Activated T-helper 1 cell treated with anti-CD3 and anti-CD28 coated beads, Interleukin-12 subunit alpha, Interleukin-12 subunit beta, Interleukin-2, Interleukin-4 antibody, amounts not matched to agents 30 ng/mL and 10 ng/mL and 1 ng/mL, durations not matched to agents 14 hours and 24 hours and 36 hours (primary cell): ENCODE measurements at places on chromosomes 16 and 17. TPM values are rescaled to one million over a fixed set of nuclear protein-coding genes. Genes with fewer than 3 reads are reported as not detected.

DNA sequence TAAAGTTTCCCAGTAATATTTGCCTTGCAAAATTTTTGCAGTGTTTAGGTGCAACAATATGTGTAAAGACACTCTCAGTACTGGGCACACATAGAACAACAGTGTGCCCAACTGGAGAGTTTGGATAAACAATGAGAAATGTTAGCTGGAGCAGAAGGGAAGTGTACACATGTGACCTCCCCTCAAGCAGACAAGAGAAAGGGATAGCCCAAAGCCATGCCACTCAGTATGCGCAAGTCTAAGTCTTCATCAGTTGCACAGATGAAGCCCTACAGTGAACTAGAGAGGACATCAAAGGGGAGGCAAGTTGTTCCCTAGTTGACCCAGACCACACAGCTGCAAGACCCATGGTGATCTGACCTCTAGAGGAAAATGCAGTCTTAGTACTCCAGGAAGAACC is 97.9 kb upstream of the CDH11 start:
- H3K4me3 ChIP-seq, result no peak overlapping the region
- no peaks in the 10 kb centered on the region for H3K36me3 ChIP-seq
- H3K27me3 ChIP-seq, result no peaks in the 10 kb centered on the region
- H3K27ac ChIP-seq, result no peak overlapping the region
- no peaks in the 10 kb centered on the region for H3K4me1 ChIP-seq
- DNase-seq, result no peak

- H3K36me3 ChIP-seq, result peaks cover 3% of the 10 kb centered on the region
- peak overlapping the region; percentile 6 for H3K27ac ChIP-seq
- DNase-seq, result no peak
- peaks cover 70% of the 10 kb centered on the region for H3K4me1 ChIP-seq
- H3K4me3 ChIP-seq, result no peak overlapping the region
- H3K27me3 ChIP-seq, result no peaks in the 10 kb centered on the region
These were observed 61.6 kb downstream of the PITPNC1 start for GRCh38 chr17:67438667-67439066.

- no peaks in the 10 kb centered on the region for H3K36me3 ChIP-seq
- peak overlapping the region; percentile 57 for H3K27ac ChIP-seq
- H3K4me3 ChIP-seq, result no peak overlapping the region
- H3K27me3 ChIP-seq, result peaks cover 2% of the 10 kb centered on the region
- DNase-seq, result no peak
These were observed 12.2 kb upstream of the TERF2 start for GRCh38 chr16:69397821-69398521.

DNA sequence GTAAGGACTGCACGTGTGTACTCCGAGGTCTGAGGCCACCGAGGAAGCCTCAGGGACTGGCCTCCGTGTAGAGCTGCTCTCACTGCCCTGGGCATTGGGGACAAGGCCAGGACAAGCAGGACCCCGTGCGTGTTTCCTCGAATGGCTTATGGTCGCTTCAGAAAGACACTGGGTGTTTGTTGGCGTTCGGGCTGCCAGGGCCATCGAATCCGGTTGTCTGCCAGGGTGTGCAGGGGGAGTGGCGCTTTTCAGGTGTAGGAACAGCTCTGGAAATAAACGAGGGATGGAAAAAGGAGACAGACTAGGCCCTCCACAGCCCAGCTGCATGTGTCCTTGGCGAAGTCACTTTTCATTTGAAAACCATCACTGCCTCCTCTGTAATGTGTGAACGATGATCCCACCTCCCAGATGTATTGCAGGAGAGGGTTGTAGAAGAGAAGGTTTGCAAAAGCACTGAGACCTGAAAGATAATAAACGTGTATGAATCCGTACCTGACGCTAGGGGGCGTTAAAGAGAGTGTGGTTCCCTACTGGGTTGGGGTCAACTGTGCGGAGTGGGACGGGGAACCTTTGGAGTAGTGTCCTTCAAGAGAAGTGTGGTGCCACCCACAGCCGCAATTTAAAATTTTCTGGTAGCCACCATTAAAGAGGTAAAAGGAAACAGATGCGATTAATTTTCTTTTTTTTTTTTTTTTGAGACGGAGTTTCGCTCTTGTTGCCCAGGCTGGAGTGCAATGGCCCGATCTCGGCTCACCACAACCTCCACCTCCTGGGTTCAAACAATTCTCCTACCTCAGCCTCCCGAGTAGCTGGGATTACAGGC is 2.1 kb upstream of the ZSCAN10 start:
- DNase-seq, result peak; percentile 41
- H3K27me3 ChIP-seq, result no peaks in the 10 kb centered on the region
- peak overlapping the region; percentile 84 for H3K27ac ChIP-seq
- H3K4me1 ChIP-seq, result peaks cover 31% of the 10 kb centered on the region
- no peaks in the 10 kb centered on the region for H3K36me3 ChIP-seq

DNA sequence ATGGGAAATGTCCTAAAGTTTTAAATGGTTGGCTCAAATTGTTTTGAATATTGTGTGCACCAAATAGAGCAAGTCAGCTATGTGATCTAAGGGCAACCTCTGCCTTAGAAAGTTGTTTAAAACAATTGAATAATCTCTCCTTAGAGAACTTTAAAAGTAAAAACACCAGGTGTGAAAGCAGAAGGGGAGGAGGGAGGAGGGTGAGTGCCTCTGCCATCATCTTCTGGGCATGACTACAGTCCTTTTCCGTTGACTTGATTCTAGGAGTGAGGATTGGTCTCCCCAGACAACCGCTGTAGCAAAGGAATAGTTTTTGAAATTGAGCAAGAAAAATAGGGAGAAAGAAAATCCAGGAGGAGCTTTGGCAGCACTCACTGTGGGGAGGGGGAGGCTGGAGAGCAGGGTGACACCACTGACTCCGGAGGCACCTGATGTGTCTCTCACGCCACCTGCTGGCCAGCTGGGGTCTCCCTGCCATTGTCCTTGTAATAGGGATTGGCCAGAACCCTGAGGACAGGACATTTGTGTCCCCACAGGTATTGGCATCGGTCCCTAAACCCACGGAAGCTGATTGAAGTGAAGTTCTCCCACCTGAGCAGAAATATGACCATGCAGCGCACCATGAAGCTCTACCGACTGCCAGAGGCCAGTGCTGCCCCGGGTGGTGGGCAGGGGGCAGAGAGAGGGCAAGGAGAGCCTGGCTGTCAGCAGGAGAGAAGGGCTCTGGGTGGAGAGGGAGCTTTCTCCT is 33.3 kb downstream of the PLCD3 start:
- peak; percentile 58 for DNase-seq
- no peak overlapping the region for H3K27ac ChIP-seq
- H3K4me3 ChIP-seq, result no peak overlapping the region
- H3K36me3 ChIP-seq, result peaks cover 41% of the 10 kb centered on the region
- H3K27me3 ChIP-seq, result no peaks in the 10 kb centered on the region
- H3K4me1 ChIP-seq, result no peaks in the 10 kb centered on the region

GRCh38 chr16:84418056-84418849 is 49.9 kb downstream of the ATP2C2 start:
- peaks cover 7% of the 10 kb centered on the region for H3K4me1 ChIP-seq
- H3K27me3 ChIP-seq, result peaks cover 5% of the 10 kb centered on the region
- H3K4me3 ChIP-seq, result no peak overlapping the region
- H3K27ac ChIP-seq, result no peak overlapping the region
- DNase-seq, result no peak

Gene WFDC1
- total RNA-seq, result not detected in 2 replicates

Gene SLC5A10
- not detected in 2 replicates for total RNA-seq

Gene CWC25
- 28.6 and 30.4 TPM in 2 replicates for total RNA-seq

Gene MVD
- total RNA-seq, result 88.8 and 90.0 TPM in 2 replicates

Gene IRX6
- total RNA-seq, result not detected in 2 replicates

Gene XYLT1
- total RNA-seq, result 16.4 and 20.1 TPM in 2 replicates

Gene GPR179
- total RNA-seq, result 0.03 TPM in 1 of 2 replicates, not detected in the other
